ENCODE measurements at places on chromosomes 7 and 10. TPM values are rescaled to one million over a fixed set of nuclear protein-coding genes. Genes with fewer than 3 reads are reported as not detected.

GRCh38 chr10:16360425-16360824 is 76.4 kb upstream of the PTER start:
- DNase-seq = no peak

SFRP4 gene
- polyA plus RNA-seq = 2.2 TPM

DNA sequence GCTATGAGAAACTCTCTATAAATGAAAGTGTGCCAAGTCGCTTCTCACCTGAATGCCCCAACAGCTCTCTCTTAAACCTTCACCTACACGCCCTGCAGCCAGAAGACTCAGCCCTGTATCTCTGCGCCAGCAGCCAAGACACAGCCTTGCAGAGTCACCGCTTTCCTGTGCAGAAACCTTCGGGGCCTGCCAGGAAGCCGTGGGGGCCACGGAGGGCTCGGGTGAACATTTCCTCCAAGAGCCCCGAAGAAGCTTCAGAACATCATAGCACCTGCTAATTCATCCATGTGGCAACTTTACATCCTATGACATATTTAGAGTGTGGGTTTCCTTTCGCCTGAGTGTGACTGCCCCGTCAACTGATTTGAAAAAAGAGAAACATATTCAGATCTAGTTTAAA is 55.7 kb upstream of the PRSS58 start:
- no peak for DNase-seq

GRCh38 chr10:34760606-34761005 is 54.5 kb downstream of the PARD3 start:
- no peak for DNase-seq

DNA sequence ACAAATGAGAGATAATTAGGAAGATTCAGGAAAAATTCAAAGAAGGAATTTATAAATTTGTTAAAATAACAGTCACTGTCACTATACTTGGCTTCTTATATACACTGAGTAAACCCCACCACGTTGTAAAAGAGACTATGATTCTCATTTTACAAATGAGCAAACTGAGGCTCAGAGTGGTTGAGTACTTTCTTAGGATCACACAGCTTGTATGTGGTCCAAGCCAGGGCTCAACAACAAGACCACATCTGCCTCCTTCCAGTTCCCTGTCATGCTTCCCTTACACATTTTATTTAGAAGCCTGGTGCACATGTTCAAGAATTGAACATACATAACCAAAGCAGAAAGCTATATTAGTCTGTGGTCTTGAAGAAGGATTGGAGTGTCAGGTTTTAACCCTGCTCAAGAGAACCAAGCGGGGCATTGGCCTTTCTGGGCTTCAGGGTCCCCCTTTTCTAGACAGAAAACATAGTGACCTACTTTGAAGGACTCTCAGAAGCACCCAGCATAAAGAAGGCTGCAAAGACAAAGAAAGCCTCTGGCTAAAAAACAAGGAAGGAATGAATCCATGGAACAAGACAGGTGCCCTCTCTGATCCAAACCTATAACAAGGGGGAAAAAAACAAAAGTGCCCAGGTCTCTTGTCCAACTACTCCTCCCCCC is 846 bp downstream of the MRLN start:
- DNase-seq = no peak

DNA sequence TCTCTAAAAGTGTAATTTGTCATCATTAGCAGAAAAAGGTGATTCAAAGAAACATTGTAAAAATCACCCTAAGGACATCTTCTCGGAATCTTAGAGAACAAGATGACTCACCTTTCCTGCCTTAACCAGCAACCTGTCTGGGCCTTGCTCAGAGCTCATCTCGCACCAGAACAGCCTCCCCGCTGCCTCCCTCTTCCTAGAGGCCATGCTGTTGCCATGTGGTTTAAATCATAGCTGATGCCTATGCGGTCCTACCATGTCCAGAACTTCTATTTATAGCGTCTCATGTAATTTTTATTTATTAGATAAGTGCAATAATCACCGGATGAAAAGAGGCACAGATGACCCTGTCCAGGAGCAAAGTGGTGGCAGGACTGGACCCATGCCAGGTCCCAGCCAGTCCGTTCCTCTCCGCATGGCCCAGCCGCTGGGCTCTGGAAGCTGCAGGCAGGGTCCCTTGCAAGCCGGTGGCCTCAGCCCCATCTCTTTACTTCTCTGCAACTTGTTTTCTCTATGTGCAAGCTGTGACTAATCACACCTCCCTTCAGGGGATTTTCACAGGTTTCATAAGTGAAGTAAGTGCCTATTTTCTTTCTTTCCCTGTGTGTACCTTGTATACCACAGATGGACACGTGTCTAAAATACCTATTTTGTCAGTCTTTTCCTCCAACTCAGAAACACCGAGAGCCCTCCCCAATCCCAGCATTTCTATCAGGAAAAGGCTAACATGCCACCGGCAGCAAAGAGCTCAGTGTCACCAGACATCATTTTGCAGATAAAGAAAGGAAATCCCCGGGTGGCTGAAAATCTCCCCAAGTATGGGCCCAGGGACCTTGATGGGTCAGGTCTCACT is 27.1 kb downstream of the KLF6 start:
- no peak for DNase-seq

GRCh38 chr7:140873434-140873833 is 51.3 kb downstream of the BRAF start:
- DNase-seq = no peak

VIPR2 gene
- polyA plus RNA-seq = 7.3 TPM

BEND7 gene
- 7.1 TPM for polyA plus RNA-seq

DNA sequence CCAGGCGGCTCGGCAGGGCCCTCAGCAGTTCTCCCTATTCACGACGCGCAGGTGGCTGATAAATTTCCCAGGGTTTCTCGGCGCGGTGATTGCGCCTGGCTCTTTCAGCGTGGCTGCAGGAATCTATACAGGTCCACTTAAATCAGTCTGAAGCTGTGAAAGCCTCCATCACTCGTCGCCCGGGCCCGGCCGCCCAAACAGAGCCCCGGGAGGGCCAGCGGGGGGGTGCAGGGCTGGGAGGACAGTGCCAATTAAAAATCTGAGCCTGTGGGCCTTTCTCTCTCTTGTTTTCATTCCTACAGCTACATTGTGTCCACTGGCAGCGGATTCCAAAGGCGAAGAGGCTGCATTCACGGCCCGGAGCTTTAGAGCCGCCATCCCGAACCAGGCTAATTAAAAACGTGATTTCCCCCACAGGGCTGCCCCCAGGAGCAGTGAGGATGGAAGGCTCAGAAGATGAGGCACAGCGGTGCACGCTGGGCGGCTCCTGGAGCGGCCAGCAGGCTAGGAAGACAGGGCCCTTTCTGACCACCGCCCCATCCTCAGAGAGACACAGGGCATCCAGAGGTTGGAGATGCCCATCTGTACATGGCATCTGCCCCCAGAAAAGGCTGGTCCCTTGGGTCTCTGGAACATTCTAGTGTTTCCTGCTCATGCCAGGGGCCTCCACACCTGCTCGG is 100.7 kb downstream of the FAM53B start:
- DNase-seq = peak; percentile 48

All from right cardiac atrium (tissue), 5 donors.